Tibial nerve (tissue), 4 donors: ENCODE measurements at places on chromosomes 1 and 21.

DNA sequence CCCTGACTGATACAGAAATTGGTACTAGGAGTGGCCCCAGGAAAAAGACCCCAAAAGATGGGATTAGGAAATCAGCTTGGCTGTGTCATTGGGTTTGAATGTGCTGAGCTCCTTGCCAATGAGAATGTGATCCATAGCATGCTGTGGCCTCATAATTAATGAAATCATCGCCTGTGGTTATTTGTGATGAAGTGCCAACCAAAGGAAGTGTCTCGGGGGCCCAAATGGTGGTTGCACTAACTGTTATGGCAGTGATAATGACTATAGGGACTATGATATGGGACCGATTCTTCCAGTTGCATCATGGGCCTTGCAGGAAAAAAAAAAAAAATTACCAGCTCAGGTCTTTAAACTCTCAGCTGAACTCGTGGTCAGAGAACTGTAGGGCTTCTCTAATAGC lies 15.4 kb upstream of the ZDHHC18 start:
- DNase-seq, result no peak

- DNase-seq, result no peak
Measured at GRCh38 chr1:203589595-203589994, 37.0 kb upstream of the ATP2B4 start.

GRCh38 chr1:60692031-60692430 lies 390.3 kb upstream of the NFIA start:
- DNase-seq, result no peak

GRCh38 chr1:227942021-227942715 lies 5.6 kb downstream of the WNT9A start:
- peak; percentile 12 for DNase-seq

DNA sequence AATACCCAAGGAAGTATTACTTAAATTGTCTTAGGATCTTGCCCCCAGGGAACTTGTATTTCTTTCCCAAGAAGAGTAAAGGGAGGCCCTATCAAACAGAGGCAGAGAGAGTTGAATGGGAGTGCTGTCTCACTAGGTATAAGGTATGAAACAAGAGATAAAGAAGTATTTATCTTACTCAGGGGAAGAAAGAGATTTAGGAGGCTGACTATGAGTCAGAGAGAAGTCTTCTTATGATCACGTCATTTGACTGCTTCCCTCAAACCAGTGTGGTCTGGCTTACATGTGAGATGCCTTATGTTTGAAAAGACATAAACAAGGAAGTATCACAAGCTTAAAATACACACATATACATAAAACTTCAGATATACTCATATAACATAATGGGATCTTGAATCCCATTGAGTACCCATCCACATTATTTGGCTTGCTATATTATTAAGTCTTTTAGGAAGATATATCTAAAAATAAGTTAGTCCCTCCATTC lies 29.6 kb downstream of the DUSP10 start:
- DNase-seq, result no peak

GRCh38 chr1:94912263-94913184 lies 14.4 kb downstream of the CNN3 start:
- DNase-seq, result no peak

DNA sequence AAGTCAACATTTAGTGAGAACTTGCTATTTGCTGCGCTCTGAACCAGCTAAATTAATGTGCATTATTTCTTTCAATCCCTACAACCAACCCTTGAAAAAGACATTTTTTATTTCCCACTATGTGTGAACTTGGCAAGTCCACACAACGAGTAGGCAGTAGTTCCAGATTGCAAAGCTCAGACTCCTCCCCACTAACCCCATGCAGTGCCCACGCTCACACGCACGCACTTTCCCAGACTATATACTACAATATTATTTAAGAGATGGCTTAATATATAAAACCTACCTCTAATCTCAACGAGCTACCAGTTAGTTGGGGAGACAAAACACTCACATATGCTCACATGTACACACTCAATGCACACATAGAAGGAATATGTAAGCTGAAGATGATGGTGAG lies 671.2 kb downstream of the LMO4 start:
- DNase-seq, result no peak

DNA sequence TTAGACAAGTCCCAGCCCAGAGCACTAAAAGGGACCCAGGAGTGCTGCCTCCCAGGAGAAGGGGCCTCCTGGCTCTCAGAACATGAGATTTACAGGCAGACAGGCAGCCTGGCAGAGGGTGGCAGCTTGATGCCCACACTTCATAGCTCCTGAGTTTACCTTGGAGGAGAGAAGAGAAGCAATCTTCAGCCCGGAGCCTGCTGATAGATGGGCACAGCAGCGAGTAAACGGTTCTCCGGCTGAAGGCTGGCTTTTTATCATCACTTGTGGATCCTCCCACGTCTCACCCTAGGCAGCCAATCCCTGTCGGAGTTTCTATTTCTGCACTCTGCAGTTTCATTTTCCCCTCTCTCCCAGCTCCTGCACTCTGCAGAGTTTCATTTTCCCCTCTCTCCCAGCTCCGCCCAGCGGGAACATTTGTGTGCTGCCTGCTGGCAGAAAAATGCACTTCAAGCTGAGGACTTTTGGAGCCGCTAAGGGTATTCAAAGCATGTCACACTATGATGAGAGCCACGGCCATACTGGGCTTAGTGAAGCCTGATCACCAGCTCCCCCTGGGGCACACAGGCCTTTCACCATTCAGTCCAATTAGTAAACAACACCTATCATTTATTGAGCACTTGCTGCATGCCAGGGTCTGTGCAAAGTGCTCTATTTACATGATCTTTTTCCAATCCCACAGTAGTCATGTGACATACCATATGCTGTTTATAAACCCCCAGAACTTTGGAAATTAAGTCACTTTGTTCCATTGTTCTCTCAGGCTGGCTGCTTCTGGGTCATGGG lies at the start of gene IFI6:
TSS of gene IFI6 (minus strand) at position 229 of the 786 bp plus-strand sequence. CDS start 2,878 bp downstream, outside the sequence.
- DNase-seq, result peak; percentile 80

DNA sequence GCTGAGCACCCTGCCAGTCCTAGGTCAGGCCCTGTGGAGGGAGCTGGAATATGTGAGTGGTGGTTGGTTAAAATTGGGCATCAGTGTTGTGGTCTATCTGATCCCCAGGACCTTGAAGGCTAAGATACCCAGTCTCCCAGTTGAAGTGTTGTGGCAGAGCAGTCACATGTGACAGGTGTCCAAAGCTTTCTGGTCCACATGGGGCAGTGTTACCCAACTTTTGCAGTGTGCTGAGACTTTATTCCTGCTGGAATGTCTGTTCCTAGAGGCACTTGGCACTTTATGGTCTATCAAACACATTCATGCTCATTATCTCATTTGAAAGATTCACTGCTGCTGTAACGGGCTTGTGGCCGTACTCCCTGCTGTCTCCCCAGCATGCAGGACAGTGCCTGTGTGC lies 21.0 kb upstream of the LORICRIN start:
- no peak for DNase-seq

DNA sequence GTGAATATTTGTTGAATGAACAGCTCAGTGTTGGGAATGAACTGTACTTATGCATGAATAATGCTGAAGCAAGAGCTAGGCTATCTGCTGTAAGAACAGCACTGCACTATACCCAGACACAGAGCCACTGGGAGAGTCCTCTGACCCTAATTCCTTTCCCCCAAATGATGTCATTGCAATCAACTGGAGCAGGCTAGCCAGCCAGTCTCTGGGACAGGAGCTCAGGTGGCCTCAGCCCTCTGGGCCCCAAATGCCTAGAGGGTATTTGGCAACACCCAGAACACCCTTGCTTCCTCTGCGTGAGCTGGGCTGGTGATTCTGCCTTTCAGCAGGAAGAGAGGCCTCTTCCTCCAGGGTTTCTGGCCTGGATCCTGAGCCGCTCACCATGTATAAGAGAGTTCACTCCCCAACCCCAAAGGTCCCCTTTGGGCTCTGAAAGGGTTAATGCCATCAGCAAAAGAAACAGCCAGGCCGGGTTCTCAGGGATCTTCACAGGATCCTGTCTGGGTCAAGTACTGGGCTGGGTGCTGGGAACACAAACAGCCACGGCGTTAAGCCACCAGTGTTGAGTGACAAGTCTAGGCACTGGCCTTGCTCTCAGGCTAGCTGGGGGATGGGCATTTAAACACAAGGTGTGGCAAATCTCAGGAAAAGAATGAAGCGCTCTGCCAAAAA lies 3.7 kb upstream of the PADI4 start:
- no peak for DNase-seq

GRCh38 chr1:218284377-218284916 lies 646 bp upstream of the RRP15 start:
- no peak for DNase-seq

DNA sequence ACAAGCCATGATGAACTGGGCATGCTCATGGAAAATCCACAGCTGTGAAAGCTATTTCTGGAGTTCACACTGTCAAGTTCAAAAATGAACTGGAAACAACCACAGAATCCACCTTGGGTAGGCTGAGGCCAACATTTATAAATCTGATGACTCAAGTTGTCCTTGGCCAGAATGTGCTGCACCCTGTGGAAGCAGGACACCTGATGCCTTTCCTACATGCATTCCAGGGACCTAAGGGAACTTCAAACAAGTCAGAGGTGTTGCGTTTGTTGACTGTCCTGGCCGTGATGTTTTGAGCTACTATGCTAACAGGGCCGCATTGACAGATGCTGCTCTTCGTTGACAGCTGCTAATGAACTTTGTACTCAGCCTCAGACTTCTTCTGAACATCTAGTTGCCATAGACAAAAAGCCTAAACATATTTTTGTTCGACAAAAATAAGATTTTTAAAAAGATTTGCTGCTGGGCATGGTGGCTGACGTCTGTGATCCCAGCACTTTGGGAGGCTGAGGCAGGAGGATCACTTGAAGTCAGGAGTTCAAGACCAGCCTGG lies 127.9 kb upstream of the SLC45A1 start:
- no peak for DNase-seq

- no peak for DNase-seq
Measured at GRCh38 chr1:201076092-201076491, 36.1 kb downstream of the CACNA1S start.

- DNase-seq, result no peak
Measured at GRCh38 chr1:48939042-48939441, 162.4 kb upstream of the BEND5 start.

DNA sequence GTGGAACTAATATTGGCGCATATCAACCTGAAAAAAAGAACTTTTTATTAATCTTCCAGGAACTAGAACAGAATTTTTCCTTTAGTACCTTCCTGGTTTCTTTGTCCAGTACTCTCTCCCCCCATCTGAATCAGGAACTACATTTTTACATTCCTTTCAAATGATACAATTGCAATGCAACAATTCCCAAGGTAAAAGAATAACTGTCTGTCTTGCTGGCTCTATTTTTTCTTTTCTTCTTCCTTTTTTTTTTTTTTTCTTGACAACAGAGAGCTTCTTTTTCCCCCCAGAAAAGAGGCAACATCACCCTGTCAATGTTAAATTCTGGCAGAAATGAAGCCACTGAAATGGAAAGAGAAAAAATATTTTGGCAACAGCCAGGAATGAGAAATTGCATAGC lies 4.5 kb upstream of the CD101 start:
- DNase-seq, result no peak
